ENCODE measurements at places on chromosomes 13 and 19.
A peak's percentile ranks its signal among the peaks of the same experiment; 100 is the strongest.

DNA sequence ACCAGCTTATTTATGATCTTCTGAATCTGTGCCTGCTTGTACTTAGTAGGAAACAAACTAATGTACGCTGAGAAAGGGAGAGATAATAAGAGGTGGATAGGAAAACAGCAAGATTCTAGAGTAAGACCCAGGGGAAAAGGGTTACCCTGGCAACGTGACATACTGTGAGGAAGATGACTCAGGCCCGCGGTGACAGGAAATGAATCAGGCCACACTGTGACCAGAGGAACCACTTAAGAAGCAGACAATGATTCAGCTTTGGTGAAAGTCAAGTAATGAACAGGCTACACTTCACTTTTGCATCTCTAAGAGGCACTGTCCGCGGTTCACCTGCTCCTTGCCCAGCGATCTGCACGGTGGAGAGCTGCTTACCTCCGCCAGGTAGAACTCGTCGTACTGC lies 158.2 kb downstream of the NALCN start:
- DNase-seq = no peak

GRCh38 chr13:80454245-80454644 lies 113.3 kb upstream of the SPRY2 start:
- no peak for DNase-seq

- DNase-seq = no peak
These were observed 109.5 kb upstream of the MIR17HG start for GRCh38 chr13:91238036-91238435.

DNA sequence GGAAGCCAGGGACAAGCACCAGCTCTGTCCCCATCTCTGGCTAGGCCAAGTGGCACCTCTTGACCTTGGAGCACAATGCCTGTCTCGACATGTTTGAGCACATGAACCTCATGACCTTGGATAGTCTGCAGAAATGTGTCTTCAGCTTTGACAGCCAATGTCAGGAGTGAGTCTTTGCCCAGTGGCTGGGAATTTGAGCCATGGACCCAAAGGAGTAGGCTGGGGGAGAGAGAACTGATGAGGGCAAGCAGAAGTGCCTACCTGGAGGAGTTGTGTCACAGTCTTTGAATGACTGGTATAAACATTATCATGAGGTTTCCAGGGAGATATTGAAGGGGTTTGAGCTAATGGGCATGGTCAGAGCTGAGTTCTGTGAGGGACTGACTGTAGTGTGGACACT lies 6.7 kb upstream of the CYP4F12 start:
- DNase-seq = no peak

- no peak for DNase-seq
These were observed 824 bp upstream of the ZNF331 start for GRCh38 chr19:53537121-53537520.

DNA sequence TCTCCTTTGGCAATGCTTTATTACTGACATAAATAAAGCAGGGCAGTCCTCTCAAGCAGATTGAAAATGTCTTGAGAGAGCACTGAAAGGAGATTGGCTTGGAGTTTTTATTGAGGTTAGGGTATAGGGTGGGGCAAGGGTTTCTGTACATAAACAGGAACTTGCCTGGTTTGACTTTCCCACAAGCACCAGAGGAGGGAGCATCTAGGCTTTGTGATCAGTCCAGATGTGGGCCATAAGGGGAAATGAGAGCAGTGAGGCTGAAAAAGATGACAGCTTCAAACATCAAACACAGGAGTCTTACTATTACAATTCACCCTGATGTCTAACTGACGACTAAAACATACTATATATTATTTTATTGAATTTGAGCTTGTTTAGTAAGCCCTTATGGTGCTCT lies 260.9 kb downstream of the MTUS2 start:
- no peak for DNase-seq

- DNase-seq = no peak
These were observed 9.7 kb upstream of the ZNF709 start for GRCh38 chr19:12494260-12494860.

GRCh38 chr13:92530364-92530763 lies 696.2 kb upstream of the GPC6 start:
- no peak for DNase-seq

DNA sequence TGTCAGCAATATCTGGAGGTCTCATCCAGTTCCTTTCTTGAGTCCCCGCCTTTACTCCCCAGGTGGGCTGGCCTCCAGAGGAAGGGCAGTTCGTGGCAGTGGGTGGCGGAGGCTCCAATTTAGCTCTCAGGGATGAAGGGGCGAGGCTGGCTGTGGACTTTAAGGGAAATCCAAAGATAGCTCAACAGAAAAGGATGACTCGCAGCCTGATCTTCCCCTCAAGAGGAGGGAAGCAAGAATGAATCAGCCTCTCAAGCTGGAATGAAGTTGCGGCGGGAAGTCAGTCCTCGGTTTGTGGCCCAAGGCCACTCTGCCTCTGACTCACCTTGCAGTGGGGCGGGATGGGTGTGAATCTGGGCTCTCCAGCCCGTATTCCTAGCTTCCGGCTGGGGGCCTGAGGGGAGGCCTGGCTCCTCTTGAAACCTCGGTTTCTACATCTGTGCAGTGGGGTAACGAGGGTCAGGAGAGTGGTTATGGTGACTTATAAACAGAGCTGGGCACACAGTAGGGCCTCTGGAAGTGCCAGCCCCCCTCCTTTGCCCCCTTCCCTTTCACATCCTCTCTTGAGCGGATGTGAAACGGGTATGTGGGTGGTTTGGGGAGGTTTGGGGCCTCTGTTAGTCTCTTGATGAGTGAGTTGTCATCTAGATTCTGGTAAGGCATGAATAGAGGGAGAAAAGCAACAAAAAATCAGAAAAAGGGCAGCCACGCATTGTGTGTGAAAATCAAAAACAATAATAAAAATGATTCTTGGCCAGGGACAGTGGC lies 10.5 kb upstream of the SMG9 start:
- peak; percentile 57 for DNase-seq

DNA sequence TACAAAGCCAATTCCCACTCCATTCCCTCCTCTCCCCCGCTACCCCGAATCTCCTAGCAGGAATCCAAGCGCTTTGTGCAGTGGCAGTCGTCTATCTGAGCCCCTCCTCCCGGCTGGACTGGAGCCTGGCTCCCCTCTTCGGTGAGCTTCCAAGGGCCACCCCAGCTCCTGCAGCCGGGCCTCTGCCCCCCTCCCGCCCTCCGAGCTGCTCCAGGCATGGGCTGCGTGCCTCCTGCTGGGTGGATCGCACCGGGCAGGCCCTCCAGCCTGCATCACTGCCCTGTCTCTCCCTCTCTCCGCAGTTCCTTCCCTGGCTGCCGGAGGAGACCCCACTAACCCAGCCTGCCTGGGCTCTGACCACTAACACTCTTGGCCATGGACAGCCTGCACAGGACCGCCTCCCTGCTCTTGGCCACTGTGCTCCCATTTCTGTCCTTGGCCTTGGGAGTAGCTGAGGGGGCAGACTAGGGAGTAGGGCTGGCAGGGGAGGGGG lies 12.9 kb upstream of the LENG8 start:
- no peak for DNase-seq

- no peak for DNase-seq
These were observed 7.9 kb upstream of the LGALS14 start for GRCh38 chr19:39696387-39696786.

GRCh38 chr13:52767949-52768516 lies 28.4 kb upstream of the CNMD start:
- no peak for DNase-seq

- DNase-seq = no peak
These were observed 9.3 kb downstream of the CHST8 start for GRCh38 chr19:33630880-33631608.

- no peak for DNase-seq
These were observed 17.3 kb downstream of the DIAPH3 start for GRCh38 chr13:60146471-60146870.

DNA sequence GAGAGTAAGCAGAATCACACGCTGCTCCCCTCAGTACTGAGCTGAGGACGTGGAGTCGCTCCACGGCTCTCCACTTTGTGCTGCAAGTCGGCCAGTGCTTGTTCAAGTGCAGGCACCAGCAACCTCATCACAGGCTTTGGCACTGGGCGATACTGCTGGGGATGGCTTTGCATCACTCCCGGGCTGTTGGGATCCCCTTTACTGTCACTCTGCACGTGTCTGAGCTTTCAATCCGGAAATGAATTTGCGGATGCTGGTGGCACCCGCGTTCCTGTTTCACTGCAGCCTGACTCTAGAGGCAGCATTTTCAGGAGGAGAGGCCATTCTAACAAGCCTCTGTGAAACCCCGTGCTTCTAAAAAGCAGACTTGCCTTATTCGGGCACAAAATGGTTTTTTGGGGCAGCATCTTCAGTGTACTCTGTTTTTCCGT lies 19.1 kb downstream of the SMARCA4 start:
- no peak for DNase-seq

- no peak for DNase-seq
These were observed 452.7 kb downstream of the SUCLA2 start for GRCh38 chr13:47548294-47548840.

GRCh38 chr13:40271931-40272775 lies 394.3 kb downstream of the FOXO1 start:
- DNase-seq = no peak

- DNase-seq = no peak
These were observed 46.5 kb downstream of the MLLT1 start for GRCh38 chr19:6233056-6233826.

DNA sequence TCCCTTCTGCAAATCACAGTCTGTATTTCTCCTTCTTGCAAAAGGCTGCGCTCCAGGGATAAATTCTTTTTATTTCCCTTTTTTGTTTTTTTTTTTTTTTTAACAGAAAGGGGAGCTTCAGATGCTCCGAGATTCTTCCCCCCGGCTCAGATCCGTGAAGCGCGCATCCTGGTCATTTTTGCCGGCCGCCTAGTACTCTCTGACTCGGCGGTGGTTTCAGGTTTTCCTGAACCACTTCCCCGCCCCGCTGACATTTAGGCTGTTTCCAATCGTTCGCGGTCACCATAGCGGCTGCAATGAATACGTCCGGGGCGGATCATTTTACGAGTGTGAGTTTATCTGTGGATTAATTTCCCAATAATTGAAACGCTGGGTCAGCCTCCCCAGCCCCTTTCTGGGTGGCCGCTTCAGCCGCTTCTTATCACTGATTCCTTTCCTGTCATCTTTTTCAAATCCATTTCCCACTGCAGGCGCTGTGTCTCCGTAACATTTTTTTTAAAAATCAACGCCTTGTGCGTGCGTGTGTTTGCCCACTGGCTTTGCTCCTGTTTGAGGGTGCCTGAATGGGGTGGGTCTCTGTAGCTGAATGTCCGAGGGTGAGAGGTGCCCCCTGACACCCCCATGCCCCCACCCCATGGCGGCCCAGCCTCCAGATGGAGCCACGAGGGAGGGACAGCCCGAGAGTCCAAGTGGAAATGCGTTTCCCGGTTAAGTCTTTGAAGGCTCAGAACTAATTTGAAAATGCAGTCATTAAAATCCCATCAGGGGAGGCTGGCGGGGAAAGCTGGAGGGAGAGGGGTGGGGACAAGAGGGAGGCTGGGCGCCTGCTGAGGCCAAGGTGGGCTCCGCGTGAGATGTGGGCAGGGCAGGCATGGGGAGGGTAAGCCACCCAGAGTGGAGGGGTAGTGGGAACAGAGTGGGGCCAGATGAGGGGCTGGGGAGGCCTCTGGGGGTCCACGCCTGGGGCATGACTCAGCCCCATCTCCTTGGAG lies 10.6 kb downstream of the ONECUT3 start:
- no peak for DNase-seq

GRCh38 chr19:33799476-33799875 lies 2.8 kb downstream of the KCTD15 start:
- no peak for DNase-seq

- DNase-seq = no peak
These were observed 248.0 kb downstream of the MAB21L1 start for GRCh38 chr13:35228536-35228935.

GRCh38 chr19:36423925-36424324 lies 5.5 kb upstream of the ZFP82 start:
- no peak for DNase-seq

- DNase-seq = no peak
These were observed 524.7 kb downstream of the MYO16 start for GRCh38 chr13:109154146-109154545.

- DNase-seq = no peak
These were observed 85.5 kb downstream of the ELF1 start for GRCh38 chr13:40933508-40934204.

DNA sequence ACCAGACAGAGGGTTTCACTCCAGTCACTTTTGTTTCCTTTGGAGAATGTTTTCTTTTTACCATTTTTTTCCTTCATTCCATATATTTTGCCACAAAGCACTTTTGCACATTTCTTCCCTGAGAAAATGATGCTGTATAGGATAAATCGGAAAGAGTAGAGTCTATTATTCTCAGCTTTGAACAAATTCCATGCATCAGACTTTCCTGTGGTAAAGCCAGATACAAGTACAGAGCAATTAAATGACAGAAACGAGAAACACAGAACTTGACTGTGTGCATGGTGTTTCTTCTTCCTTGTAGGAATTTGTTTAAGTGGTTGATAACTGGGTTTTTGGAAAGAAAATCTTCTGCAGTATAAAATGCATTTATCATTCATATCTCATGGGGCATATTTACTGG lies 107.4 kb upstream of the CSNK1A1L start:
- DNase-seq = no peak

DNA sequence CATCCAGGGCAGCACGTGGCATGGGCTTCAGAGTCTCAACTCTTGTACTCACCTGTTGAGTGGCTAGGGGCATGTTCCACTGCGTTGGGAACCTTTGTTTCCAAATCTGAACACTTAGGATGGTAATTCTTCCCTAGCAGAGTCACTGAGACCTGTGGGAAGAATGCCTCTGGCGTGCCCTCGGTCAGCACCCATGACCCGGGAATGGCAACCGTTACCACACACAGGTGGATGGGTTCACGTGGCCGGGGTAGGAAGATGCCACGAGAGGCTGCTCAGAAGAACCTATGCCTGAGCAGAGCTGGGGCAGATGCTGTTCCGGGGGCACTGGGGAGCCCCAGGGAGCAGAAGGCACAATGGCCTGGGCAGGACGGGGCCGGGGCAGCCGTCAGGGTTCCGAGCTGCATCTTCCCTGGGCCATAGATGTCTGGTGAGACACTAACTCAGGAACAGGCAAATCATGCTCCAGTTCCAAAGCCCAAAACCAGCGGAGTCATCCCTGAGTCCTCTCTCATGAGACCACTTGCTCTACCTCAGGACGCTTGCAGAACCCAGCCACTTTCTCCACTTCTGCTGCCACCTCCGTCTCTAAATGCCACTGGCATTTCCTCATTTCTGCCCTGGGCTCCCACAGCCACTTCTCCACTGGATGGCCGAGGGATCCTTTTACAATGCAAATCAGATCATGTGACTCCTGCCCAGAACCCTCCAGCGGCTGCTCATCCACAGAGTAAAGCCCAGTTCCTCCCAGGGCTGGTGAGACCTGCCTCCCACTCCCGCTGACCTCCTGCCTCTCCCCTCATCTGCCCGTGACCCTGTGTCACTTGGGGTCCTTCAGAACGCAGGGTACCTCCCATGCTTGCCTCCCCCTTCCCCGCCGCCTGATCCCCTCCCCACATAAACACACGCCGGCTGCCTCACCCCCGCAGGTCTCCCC lies 36.7 kb downstream of the FAM124A start:
- DNase-seq = no peak

Measured in activated CD4-positive, CD25-positive, alpha-beta regulatory T cell treated with anti-CD3 and anti-CD28 coated beads, Interleukin-2, amount 50 U/mL, for 16 hours (primary cell).